ENCODE measurements at places on chromosomes 2 and 18.

DNA sequence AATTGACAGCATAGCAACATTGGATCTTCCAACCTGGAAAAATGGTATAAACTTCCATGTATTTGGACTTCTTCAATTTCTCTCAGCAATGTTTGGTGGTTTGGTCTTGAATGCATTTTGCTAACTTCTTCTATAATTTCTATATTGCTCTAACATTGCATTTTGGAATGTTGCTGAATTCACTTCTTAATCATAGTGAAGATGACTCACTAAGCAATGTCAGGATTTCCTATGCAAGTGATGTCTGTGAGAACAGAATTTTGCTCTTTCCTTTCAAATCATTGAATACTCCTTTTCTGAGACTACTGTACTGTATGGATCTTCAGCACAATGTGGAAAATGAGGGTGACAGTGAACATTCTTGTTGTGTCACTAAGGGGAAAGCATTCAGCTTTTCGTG lies 28.9 kb upstream of the CDH19 start:
- no peaks in the 10 kb centered on the region for H3K36me3 ChIP-seq
- no peak overlapping the region for H3K4me3 ChIP-seq
- H3K27me3 ChIP-seq = no peaks in the 10 kb centered on the region
- H3K27ac ChIP-seq = no peak overlapping the region

DNA sequence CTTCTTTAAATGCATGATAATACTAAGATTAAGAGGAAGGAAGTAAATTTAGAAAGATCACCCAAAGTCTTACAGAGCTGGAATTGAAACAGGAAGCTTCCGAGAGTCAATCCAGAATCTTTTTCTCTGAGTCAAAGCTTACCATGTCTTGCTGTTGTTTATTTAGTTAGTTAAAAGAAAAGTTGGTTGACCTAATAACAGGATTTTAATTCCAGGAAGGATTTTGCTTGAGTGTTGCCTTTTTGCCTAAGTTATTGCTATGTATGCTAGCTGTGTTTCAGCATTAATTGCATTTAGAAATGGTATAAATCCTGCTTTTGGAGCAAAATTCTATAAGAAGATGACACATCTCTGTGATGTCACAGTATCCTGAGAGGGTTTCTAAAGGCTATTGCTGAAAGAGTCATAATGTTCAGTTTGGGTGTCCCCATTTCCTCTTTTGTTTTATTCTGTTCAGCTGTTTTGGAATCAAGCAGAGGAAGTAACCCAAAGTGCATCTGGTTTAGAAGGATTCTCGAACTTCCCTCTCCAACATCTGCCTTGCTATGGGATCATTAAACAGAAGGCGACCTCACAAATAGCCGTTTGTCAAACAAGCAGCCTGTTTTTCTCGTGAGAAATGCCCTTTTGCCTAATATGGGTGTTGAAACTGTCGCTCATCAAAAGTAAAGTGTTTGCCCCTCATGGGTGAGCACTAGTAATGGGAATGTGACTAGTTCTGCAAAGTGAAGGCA lies 271.5 kb upstream of the MMADHC start:
- no peaks in the 10 kb centered on the region for H3K36me3 ChIP-seq
- H3K4me3 ChIP-seq = no peak overlapping the region
- no peaks in the 10 kb centered on the region for H3K4me1 ChIP-seq
- no peak overlapping the region for H3K27ac ChIP-seq

GRCh38 chr2:72926811-72927465 lies 9.6 kb downstream of the EMX1 start:
- no peaks in the 10 kb centered on the region for H3K36me3 ChIP-seq
- H3K27me3 ChIP-seq = peaks cover 36% of the 10 kb centered on the region
- no peak for DNase-seq
- H3K4me3 ChIP-seq = no peak overlapping the region

- no peaks in the 10 kb centered on the region for H3K4me1 ChIP-seq
- H3K36me3 ChIP-seq = no peaks in the 10 kb centered on the region
- H3K27me3 ChIP-seq = no peaks in the 10 kb centered on the region
These were observed 310.5 kb downstream of the PTPRM start for GRCh38 chr18:7877609-7878008.

GRCh38 chr18:74529378-74529777 lies 4.9 kb upstream of the CNDP1 start:
- no peak for DNase-seq
- no peaks in the 10 kb centered on the region for H3K36me3 ChIP-seq
- H3K27ac ChIP-seq = no peak overlapping the region
